ENCODE measurements at places on chromosomes 2 and 18.

GRCh38 chr18:63236921-63237846 is 82.4 kb downstream of the BCL2 start:
- DNase-seq, result no peak

- DNase-seq, result no peak
Observed at GRCh38 chr2:12050396-12050795, 304.0 kb downstream of the LPIN1 start.

GRCh38 chr2:191467113-191467512 is 210.8 kb upstream of the NABP1 start:
- DNase-seq, result no peak

DNA sequence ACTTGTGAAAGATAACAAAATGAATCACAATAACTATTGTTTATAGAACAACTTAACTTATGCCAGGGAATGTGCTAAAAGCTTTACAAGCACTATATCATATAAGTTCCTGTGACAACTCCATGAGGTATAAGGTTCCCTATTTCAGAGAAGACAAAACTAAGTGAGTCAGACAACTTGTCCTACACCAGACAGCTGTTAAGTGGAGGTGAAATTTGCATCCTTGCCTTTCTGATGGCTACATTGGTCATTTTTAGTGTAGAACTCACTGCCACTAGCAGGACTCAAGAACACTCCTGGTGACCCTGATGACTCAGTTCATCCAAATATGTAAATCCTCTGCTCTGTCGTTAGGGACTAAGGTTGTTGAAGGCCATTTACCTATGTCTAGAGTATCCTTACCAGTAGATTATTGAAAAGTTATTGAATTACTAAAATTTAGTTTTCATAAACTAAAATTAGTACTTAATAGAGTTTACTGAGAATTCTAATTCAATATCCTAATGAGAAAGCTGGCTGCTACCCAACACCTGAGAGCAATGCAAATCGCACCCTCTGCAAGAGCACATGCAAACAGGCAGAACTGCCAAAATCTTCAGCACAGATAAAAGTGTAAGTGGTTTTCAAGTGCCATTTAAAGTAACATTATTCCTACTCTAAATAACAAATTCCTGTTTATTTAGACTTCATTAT is 636.2 kb downstream of the NRXN1 start:
- no peak for DNase-seq

DNA sequence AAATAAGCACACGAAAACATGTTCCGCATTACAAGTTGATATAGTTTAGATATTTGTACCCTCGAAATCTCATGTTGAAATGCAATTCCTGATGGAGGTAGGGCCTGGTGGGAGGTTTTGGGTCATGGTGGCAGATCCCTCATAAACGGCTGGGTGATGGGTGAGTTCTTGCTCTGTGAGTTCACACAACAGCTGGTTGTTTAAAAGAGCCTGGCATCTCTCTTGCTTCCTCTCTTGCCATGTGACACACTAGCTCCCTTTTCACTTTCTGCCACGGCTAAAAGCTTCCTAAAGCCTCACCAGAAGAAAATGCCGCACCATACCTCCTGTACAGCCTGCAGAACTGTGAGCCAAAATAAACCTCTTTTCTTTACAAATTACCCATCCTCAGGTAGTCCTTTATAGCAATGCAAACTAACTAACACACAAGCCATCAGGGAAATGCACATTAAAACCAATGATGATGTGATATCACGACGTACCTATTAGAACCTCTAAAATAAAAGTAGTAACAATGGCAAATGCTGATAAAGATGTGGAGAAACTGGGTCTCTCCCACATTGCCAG is 188.5 kb downstream of the ANAPC1 start:
- no peak for DNase-seq

DNA sequence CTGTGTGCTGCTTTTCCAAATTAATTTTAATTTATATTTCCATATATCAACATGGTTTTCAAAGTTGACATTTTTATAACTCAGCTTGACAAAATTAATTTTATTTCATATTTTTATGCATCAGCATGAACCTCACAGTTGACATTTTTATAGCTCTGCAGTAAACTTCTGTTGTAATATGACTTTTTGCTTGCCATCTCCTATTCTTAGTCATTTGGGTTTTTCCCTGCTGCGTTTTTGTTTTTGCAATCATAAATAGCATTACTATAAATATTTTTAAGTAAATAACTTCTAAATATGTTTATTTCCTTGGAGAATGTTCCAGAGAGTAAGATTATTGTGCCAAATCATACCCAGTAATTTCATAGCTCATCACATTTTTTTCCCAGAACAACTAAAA is 21.0 kb upstream of the L3MBTL4 start:
- no peak for DNase-seq

GRCh38 chr2:47269316-47270232 is 114.5 kb upstream of the STPG4 start:
- DNase-seq, result no peak

- no peak for DNase-seq
Observed at GRCh38 chr18:54679318-54680149, 88.5 kb downstream of the DYNAP start.

- no peak for DNase-seq
Observed at GRCh38 chr2:223102040-223102400, 50.0 kb downstream of the KCNE4 start.

DNA sequence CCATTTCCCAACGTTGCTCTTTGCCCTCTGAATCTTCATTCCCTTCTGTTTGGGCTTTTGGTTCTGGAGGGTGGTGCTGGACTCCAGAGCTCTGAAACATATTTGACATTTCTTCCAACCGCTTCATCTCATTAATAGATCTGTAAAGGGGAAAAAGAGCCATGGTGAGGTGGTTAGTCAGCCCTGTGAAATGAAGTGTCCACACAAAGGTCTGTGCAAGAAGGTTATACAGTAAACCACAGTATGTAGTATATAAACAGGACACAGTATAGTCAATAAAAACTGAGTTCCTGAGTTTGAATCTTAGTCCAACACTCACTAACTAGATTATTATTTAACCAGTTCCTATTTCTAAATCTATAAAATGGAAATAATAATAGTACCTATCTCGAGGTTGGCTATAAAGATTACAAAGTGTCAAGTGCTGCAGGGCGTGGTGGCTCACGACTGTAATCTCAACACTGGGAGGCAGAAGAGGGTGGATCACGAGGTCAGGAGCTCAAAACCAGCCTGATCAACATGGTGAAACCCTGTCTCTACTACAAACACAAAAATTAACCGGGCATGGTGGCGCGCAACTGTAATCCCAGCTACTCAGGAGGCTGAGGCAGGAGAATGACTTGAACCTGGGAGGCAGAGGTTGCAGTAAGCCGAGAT is 13.1 kb downstream of the STARD7 start:
- no peak for DNase-seq

GRCh38 chr2:64601034-64601754 is 52.5 kb downstream of the SERTAD2 start:
- DNase-seq, result no peak

GRCh38 chr18:27695052-27695451 is 481.9 kb downstream of the CDH2 start:
- no peak for DNase-seq

DNA sequence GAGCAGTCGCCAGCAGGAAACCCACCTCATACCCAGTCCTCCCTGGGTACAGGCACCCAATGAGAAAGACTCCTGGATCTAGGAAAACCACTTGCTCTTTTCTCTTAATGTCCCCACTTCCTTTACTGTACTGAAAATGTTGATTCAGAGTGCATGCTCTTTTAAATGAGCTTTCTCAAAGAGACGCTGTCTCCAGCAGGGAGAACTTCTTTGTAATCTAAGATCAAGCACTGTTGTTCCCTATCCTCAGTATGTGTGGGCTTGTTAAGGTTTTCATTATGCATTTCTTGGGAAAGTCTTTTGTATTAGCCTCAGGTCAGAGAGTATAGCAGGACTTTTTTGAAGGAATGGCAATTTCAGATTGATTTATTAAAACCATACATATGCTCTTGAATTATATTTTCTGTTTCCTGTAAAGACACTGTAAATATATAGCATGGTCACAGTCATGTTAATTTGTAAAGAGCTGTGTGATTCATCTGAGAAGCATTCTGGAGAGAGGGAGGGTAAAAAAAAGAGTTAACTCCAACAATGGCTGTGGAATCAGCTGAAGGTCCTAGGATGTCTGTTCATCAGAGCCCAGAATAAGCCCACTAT is 178.1 kb downstream of the MGAT5 start:
- no peak for DNase-seq

- DNase-seq, result no peak
Observed at GRCh38 chr18:46070815-46071652, 1.0 kb downstream of the PSTPIP2 start.

DNA sequence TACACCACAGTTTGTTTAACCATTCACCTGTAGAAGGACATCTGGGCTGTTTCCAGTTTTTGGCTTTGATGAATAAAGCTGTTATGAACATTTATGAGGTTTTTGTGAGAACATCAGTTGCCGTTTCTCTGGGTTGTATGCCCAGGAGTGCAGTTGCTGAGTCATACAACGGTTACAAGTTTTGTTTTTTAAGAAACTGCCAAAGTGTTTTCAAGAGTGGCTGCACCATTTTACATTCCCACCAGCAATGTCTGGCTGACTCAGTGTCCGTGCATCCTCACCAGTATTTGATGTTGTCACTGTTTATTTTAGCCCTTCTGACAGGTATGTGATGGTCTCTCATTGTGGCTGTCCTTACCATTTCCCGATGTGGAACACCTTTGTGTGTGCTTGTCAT is 48.0 kb upstream of the GPR17 start:
- DNase-seq, result no peak

- no peak for DNase-seq
Observed at GRCh38 chr18:75582406-75582821, 154.9 kb upstream of the SMIM21 start.

DNA sequence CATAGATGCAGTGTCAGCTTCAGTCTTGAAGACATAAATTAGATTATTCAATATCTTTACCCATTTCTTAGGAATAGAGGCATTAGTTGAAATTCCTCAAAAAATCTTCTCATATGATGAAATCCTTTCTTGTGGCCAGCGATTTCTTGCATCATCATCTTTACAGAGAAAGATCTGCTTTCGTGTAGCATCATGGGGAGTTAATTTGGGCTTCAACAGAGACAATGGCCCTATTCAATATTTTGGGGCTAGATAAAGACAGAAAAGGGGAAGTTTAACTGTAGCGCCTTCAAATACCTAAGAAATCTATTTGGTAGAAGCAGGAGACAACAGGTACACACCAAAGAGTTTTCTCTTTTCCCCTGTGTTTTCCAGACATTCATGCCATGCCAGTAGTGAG is 73.8 kb downstream of the TGFA start:
- no peak for DNase-seq

GRCh38 chr2:28247734-28248133 is 144.9 kb upstream of the FOSL2 start:
- no peak for DNase-seq

DNA sequence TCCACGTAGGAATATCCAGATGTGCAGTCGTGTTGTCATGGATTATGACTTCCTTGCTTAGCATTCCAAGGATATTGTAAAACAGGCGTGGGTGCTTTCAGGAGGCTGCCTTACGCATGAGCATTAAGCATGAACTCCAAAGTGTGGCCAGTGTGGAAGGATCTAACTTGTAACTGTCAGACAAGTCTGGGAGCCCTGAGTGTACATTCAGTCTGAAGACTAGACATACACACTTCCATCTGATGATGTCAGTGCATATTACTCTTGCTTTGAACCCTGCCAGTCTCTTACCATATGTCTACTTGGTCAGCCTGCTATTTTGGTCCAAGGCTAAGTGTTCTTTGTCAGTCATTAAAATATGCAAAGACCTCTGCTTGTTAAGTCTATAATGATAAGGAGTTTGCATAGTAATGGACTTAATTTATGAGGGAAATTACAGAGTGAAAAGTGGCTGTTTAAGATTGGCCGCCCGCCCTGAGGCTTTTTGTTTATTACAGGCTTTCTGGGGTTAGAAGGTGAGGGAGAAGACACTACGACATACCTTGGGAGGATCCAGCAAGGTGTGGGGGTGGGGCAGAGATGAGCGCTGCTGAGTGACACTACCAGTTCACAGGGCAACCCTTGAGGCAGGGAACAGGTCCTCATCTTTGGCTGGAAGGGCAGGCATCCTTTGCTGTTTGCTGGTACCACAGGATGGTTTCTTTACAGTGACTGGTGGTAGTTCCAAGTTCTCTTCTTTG is 48.3 kb downstream of the CABLES1 start:
- no peak for DNase-seq

DNA sequence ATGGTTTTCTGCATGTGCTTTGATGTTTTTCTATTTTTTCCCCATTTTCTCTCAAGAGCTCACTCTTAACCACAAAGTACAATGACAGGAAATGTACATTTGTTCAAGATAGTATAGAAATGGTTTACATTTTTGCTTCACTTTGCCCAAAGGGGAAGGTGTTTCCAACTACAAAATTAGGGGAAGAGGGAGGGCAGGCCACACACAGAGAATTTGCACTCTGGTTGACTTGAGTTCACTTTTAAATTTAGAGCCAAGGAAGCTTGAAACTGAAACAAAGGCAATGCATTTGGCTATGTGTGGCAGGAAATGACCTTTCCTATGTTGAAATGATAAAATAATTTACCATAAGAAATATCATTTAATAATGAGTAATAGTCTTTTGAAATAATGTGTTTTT is 19.1 kb upstream of the VIT start:
- DNase-seq, result no peak

GRCh38 chr2:182870227-182870626 is 3.8 kb upstream of the FRZB start:
- DNase-seq, result no peak

DNA sequence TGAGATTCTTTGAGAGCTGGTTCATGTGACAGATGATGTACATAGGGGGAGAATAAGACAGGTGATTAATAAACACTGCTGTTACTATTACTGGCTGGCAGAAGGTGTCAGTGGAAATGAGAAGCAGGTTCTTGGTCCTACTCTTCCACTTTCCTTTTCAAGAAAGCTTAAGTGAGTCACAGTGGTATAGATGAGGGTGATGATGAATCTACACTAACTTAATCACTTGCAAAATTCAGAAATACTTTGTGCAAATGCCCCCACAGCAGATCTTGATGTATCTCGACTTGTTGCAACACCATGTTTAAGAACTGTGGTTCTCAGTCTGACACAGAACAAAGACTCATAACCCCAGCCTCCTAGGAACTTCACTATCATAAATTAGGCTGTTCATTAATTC is 35.9 kb upstream of the MGAT5 start:
- DNase-seq, result no peak

DNA sequence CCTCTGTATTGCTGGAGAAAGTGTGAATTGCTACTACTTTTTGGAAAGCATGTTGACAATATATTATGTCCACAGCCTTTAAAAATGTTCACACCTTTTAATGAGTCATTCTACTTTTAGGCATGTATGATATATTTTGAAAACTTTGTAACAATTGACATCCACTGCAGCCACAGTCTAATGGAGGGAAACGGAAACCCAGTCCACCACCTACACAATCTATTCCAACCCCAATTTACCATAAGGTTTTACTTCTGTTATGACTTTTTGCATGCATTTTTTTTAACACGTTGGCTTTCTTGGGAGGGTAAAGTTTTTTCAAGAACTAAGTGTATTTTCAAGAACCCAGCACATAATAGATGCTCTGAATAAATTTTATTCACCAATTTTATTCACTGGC is 38.5 kb upstream of the ATP8B1 start:
- peak; percentile 28 for DNase-seq

Measured in GM19239 (cell line).